ENCODE measurements at places on chromosomes 3 and 15.
A peak's percentile ranks its signal among the peaks of the same experiment; 100 is the strongest.

GRCh38 chr3:156787926-156788663, 38.1 kb upstream of the LEKR1 start:
- no peak for DNase-seq

- no peak for DNase-seq
These were observed 12.8 kb downstream of the ELL3 start for GRCh38 chr15:43763819-43764446.

DNA sequence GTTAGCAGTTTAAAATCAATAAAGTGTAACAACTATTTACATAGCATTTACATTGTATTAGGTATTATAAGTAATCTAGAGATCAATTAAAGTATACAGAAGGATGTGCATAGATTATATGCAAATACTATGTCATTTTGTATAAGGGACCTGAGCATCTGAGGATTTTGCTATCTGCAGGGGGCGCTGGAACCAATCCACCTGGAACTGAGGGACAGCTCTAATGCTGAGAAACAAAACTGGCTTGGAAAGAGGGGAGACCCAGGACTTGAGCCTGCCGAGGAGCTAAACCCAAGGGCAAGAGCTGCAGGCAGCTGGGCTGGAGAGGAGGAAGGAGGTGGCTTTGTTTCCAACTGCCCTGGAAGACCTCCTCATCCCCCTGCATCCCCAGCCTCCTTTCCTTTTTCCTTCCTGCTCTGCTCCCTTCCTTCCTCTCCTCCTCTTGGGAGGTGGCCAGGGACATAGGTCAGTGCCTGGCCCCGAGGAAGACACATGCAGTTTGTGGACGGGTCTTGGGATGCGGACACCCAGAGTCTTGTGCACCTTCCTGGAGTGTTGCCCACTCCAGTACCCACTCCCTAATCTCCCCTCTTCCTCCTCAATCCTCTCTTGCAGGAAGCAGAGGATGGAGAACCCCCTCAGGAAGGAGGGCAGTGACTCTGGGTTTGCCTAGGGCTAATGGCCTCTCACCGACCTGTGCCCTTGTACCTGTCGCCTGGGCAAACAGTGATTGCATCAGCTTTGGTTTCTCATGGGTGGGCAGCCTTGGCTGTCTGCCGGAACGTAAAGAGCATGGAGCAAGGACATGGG, 825 bp upstream of the RTP3 start:
- no peak for DNase-seq

DNA sequence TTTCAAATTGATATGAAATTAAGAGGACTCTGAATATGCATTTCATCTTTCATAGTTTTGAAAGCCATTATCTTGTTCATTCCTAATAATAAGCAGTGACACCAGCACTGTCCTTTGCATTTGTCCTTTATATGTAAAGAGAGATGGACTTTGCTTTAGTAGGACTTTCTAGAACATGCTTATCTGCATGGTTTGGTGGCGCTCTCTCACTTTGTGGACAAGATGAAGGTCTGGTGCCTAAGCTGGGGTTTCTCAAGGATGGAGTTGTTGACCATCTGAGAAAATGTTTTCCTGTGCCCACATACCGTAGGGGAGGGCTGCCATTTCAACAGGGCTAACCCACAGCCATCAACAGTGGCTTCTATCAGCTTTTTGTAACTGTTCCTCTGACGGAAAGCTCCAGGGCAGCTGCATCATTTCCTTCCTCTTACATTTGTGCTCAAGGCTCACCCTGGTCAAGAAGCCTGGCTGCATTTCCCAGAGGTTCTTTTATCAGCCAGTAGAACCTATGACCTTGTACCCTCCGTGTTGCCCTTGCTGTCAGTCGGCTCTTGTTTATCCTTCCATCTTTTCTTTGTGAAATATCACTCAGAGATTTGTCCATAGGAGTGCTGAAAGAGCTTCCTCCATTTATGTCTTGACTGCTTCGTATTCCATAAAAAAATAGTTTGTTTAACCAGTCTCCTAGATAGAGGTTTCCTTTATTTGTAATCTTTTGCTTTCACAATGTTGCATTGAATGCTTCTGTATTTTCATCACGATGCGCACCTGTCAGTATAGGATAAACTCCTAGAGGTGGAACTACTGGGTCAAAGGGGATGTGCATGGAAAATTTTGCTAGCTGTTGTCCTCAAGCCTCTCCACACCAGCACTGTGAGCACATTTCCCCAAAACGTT, 44.6 kb downstream of the ABHD2 start:
- no peak for DNase-seq

- no peak for DNase-seq
These were observed 10.6 kb downstream of the CHCHD4 start for GRCh38 chr3:14113965-14114635.

- DNase-seq = no peak
These were observed 425.8 kb downstream of the ERC2 start for GRCh38 chr3:56042326-56042951.

- DNase-seq = no peak
These were observed 1035.9 kb downstream of the PLOD2 start for GRCh38 chr3:145124900-145125678.

DNA sequence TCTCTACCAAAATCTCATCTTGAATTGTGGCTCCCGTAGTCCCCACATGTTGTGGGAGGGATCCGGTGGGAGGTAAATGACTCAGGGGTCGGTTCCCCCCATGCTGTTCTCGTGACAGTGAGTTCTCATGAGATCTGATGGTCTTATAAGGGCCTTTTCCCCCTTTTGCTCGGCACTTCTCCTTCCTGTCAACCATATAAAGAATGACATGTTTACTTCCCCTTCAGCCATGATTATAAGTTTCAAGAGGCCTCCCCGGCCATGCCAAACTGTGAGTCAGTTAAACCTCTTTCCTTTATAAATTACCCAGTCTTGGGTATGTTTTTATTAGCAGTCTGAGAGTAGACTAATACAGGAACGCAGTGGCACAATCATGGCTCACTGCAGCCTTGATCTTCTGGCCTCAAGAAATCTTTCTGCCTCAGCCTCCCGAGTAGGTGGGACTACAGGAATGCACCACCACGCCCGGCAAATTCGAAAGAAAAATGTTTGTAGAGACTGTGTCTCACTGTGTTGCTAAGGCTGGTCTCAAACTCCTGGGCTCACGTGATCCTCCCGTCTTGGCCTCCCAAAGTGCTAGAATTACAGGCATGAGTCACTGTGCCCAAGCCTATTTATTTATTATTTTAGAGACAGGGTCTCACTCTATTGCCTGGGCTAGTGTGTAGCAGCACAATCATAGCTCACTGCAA, 101.0 kb downstream of the ATP10A start:
- DNase-seq = no peak

GRCh38 chr3:15427981-15428380, 583 bp downstream of the EAF1 start:
- no peak for DNase-seq

GRCh38 chr3:107806536-107806935, 283.8 kb downstream of the BBX start:
- no peak for DNase-seq

DNA sequence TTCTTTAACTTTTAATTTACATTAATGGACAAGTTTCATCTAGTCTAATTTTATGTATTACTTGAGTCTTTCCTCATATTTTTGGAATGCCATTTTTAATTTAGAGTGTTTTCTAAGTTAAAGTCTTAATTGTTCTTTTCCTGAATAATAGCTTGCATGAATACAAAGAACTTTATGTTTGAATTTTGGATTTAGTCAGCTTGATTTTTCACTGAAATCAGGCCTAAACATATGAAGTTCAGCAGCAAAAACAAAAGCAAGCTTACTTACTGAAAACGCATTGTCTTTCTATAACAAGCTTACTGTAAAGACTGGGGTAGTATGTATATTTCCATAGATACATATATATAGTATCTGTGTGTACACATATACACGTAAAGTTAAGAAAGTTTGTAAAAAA, 126.0 kb downstream of the ZBTB20 start:
- DNase-seq = no peak

- no peak for DNase-seq
These were observed 31.8 kb upstream of the FSIP1 start for GRCh38 chr15:39814489-39814888.

- no peak for DNase-seq
These were observed 55.6 kb downstream of the STARD5 start for GRCh38 chr15:81268340-81268739.

DNA sequence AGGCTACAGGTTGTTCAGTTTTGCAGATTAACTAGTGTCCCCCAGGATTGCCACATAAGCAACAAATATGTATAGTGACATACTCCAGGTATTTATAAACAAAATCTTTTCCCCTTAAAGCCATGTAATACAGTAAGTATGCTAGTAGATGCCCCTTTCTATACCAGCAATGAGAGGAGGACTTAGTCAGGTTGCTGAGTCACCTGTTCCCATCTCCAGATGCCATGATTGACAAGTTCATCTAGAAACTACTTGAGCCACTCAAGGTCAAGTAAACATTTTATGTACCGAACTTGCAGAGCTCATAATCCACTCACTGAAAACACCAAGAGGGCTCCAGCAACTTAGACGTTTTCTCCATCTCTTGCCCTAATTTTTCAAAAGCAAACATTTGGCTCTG, 18.2 kb downstream of the SLC9A9 start:
- DNase-seq = no peak

GRCh38 chr3:126132751-126133511, 47.5 kb downstream of the ALDH1L1 start:
- DNase-seq = no peak

- DNase-seq = no peak
These were observed 573 bp upstream of the CEP152 start for GRCh38 chr15:48811325-48811958.

DNA sequence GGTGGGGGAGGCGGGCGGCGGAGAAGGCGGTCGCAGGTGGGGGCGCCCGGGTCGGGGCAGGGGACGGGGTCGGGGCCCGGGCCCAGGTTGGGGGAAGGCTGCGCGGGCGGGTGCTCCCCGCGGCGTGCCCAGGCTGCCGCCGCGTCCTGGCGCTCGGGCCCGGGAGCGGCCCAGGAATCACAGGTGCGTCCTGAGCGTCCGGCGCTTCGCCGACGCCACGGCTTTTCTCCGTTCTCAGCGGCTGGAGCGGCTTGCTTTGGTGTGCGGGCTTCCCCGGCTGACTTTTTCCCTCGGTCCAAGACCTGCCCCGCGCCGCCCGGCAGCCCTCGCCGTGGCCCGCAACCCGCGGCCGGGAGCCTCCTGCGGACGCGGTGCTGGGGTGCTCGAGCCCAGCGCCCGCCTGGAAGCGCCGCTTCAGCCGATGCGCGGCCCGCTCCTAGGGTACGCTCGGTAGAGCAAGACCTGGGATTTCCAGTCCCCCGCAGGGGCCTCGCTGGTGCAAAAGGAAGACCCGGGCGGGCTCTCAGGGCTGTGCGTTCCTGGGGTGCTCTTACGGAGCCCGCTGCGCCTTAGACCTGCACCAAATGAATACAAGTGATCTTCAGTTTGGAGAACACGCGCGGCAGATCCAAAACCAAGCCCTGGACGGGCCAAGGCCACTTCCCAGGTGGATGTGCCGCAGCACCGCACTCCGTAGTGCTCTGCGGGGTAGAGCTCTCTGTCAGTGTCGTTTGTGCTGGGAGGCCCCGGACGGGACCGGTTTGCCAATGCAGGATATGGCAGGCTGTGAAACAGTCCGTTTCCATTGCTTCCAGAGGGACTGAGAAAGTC, 639 bp downstream of the NIPA1 start:
- peak; percentile 20 for DNase-seq

All from neural crest cell (in vitro differentiated cells).